ENCODE measurements at places on chromosomes 5 and 9. TPM values are rescaled to one million over a fixed set of nuclear protein-coding genes. Genes with fewer than 3 reads are reported as not detected.

OR5C1 gene
- total RNA-seq = not detected

PRUNE2 gene
- total RNA-seq = not detected

NIPAL4 gene
- total RNA-seq = not detected

- no peak for DNase-seq
- H3K36me3 ChIP-seq = no peaks in the 10 kb centered on the region
- no peak overlapping the region for H3K27ac ChIP-seq
- no peak overlapping the region for H3K4me3 ChIP-seq
- H3K27me3 ChIP-seq = no peaks in the 10 kb centered on the region
These were observed 81.7 kb downstream of the ADAMTS2 start for GRCh38 chr5:179263391-179264052.

- H3K4me3 ChIP-seq = no peak overlapping the region
- DNase-seq = no peak
- no peaks in the 10 kb centered on the region for H3K4me1 ChIP-seq
- no peaks in the 10 kb centered on the region for H3K27me3 ChIP-seq
- no peak overlapping the region for H3K27ac ChIP-seq
These were observed 185.1 kb downstream of the RGS3 start for GRCh38 chr9:113648586-113648985.

DNA sequence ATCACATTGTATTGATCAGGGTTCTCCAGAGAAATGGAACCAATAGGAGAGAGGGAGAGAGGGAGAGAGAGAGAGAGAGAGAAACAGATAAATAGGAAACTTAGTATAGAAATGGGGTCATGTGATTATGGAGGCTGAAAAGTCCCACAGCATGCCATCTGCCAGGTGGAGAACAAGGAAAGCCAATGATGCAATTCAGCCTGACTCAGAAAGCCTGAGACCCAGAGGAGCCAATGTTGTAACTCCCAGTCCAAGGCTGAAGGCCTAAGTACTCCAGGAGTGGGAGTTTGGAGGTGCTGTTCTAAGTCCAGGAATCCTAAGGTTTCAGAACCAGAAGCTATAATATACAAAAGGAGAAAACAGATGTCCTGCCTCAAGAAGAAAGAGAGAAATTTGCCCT, 48.4 kb upstream of the ISOC1 start:
- DNase-seq = no peak
- no peaks in the 10 kb centered on the region for H3K4me1 ChIP-seq

DNA sequence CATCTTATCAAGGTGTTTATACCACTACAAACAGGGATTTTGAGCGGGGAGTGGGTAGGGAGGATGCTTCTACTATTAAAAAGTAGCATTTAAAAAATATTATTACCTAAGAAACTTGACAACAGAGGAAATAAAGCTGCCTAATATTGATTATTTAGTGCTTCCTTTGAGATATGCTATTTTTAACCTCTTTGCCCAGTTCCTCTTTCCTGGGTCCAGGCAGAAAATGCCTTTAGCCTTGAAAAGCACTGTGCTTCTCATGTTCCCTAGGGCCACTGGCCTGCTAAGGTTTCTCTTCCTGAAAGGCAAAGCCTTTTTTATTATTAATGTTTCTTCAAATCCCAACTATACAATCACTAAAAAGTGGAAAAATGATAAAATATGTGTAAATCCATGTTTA, 217.2 kb upstream of the HAPLN1 start:
- no peak overlapping the region for H3K27ac ChIP-seq
- no peaks in the 10 kb centered on the region for H3K36me3 ChIP-seq
- H3K4me1 ChIP-seq = no peaks in the 10 kb centered on the region
- no peak for DNase-seq
- H3K4me3 ChIP-seq = no peak overlapping the region

- H3K36me3 ChIP-seq = no peaks in the 10 kb centered on the region
- DNase-seq = no peak
- H3K4me1 ChIP-seq = no peaks in the 10 kb centered on the region
- peaks cover 18% of the 10 kb centered on the region for H3K27me3 ChIP-seq
These were observed 13.4 kb downstream of the MAST4 start for GRCh38 chr5:66609615-66610014.

DNA sequence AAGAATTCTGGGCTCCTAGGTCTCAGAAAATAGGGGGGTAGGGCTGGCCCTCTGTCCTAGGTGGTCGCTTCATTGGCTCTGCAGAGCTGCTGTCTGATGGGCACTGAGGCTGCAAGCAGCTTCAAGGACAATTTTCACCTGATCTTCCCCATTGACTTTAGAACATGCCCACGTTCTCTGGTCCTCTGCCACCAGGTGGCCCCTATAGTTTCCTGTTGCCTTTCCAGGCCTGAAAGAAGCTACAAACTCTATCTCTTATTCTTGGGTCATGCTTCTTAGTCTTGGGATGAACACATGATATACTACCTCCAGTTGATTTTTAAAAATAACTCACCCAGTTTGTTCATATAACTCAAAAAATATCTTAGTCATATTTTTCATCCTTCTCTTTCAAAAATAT, 26.3 kb downstream of the SPZ1 start:
- no peaks in the 10 kb centered on the region for H3K4me1 ChIP-seq
- H3K27ac ChIP-seq = no peak overlapping the region
- no peaks in the 10 kb centered on the region for H3K36me3 ChIP-seq
- H3K27me3 ChIP-seq = no peaks in the 10 kb centered on the region

DNA sequence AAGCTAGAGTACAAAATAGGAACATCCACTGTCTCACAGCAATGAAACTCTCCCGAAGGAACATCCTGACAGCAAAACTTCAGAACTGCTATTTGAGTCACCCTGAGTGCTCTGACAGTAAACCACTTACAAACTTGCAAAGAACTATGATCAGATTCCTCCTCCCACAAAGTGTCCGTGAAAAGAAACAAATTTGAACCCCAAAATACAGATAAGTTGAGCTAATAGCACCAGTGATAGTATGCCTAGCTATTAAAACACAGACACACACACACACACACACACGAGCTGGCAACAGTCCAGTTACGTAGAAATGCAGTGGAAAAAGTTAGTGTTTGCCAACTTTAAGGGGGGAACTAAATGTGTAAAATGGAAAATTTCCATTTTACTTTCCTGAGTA, 3.1 kb upstream of the GLIS3 start:
- peak; percentile 12 for DNase-seq
- no peaks in the 10 kb centered on the region for H3K36me3 ChIP-seq
- H3K27me3 ChIP-seq = peaks cover 39% of the 10 kb centered on the region
- H3K4me1 ChIP-seq = peaks cover 10% of the 10 kb centered on the region

GRCh38 chr9:70954126-70954525, 167.3 kb downstream of the TRPM3 start:
- H3K27me3 ChIP-seq = no peaks in the 10 kb centered on the region
- no peaks in the 10 kb centered on the region for H3K36me3 ChIP-seq
- DNase-seq = peak; percentile 26
- H3K4me3 ChIP-seq = no peak overlapping the region
- H3K4me1 ChIP-seq = no peaks in the 10 kb centered on the region
- H3K27ac ChIP-seq = no peak overlapping the region

DNA sequence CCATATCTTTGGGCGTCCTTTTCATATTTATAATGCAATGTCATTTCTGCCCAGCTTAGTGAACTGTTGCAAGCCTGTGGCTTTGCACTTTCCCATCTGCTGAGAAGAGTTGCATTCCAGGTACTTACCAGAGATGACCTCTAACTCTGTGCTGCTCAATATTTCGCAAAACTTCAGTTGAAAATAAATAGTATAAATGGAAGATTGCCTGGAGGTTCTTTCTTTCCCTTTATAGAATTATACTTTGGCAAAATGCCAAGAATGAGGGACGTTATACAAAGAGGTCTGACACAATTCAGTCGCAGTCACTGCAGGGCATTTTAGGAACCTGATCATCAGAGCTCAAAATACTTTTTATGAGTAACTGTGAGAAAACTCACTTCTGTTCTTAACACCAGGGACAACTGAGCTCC, 18.9 kb upstream of the VLDLR start:
- no peak overlapping the region for H3K4me3 ChIP-seq
- DNase-seq = peak; percentile 18
- no peak overlapping the region for H3K27ac ChIP-seq
- H3K36me3 ChIP-seq = no peaks in the 10 kb centered on the region
- no peaks in the 10 kb centered on the region for H3K4me1 ChIP-seq

DNA sequence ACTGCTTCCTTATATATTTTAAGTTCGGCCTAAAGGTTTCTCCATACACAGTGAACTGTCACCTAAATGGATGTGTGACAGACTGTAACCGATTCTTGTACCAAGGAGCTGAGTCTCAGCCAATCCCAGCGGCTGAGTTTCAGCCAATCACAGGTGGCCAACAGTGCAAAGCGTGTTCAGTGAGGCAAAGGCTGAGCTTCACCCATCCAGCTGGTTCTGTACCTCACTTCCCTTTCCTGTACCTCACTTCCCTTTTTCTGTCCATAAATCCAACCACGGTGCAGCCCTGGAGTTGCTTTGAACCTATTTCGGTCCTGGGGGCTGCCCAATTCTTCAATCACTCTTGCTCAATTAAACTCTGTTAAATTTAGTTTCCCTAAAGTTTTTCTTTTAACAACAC, 15.7 kb upstream of the TBC1D9B start:
- H3K27ac ChIP-seq = no peak overlapping the region
- no peaks in the 10 kb centered on the region for H3K36me3 ChIP-seq
- H3K4me3 ChIP-seq = no peak overlapping the region
- DNase-seq = no peak
- H3K4me1 ChIP-seq = no peaks in the 10 kb centered on the region
- H3K27me3 ChIP-seq = no peaks in the 10 kb centered on the region

GRCh38 chr5:87004101-87004500, 263.6 kb upstream of the RASA1 start:
- no peak overlapping the region for H3K4me3 ChIP-seq
- DNase-seq = no peak
- no peaks in the 10 kb centered on the region for H3K36me3 ChIP-seq
- H3K27ac ChIP-seq = no peak overlapping the region
- H3K27me3 ChIP-seq = no peaks in the 10 kb centered on the region

- H3K27ac ChIP-seq = no peak overlapping the region
- no peaks in the 10 kb centered on the region for H3K36me3 ChIP-seq
- DNase-seq = no peak
- H3K4me1 ChIP-seq = no peaks in the 10 kb centered on the region
- H3K4me3 ChIP-seq = no peak overlapping the region
These were observed 90.3 kb downstream of the ANKRD55 start for GRCh38 chr5:56142614-56143372.
